ENCODE measurements at places on chromosomes 12 and 14.

DNA sequence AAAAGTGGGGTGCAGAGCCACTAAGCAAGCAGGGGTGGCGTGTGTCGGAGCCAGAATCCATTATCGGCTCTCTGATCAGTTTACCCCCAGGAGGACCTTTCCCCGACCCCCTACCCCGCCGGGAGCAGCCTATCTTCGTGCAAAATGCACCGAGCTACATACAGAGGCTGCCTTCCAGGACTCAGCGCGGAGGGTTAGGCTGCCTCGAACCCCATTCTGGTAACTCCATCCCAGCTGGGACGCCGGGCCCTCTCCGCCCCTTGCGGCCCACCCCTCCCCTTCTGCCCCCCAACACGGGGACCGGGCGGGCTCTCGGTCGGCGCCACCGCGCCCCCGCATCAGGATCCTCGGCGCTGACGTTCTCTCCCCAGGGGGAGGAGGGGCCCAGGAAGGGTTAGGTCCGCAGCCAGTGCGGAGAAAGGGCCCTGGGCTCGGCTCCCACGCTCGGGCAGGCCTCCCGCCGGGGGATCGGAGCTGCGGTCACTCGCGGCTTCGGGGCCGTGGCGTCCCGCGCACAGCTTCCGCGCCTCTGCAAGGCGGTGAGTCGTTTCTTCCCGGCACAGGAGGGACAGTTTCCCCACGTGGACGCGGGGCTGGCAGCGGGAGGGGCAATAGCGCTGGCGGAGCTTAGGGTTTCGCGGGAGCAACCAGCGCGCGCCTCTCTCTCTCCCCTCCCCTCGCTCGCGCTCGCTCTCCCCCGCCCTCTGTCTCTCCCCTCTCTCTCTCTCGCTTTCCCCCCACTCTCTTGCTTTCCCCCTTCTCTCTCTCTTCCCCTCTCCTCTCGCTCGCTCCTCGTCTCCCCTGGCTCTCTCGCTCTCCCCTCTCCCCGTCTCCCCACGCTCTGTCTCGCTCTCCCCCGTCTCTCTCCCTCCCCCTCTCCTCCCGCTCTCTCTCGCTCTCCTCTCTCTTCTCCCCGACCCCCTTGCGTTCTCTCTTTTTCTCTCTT is 12.5 kb upstream of the MAP3K9 start:
- peak; percentile 79 for DNase-seq

GRCh38 chr14:61470261-61470960 is 149.0 kb downstream of the PRKCH start:
- DNase-seq: peak; percentile 41

GRCh38 chr12:43692064-43692463 is 66.5 kb downstream of the PUS7L start:
- peak; percentile 34 for DNase-seq

- no peak for DNase-seq
Observed at GRCh38 chr12:6452944-6453630, 1.2 kb downstream of the TAPBPL start.

- DNase-seq: no peak
Observed at GRCh38 chr12:26416550-26416949, 221.2 kb downstream of the SSPN start.

GRCh38 chr12:111215881-111216280 is 153.0 kb downstream of the PHETA1 start:
- no peak for DNase-seq

DNA sequence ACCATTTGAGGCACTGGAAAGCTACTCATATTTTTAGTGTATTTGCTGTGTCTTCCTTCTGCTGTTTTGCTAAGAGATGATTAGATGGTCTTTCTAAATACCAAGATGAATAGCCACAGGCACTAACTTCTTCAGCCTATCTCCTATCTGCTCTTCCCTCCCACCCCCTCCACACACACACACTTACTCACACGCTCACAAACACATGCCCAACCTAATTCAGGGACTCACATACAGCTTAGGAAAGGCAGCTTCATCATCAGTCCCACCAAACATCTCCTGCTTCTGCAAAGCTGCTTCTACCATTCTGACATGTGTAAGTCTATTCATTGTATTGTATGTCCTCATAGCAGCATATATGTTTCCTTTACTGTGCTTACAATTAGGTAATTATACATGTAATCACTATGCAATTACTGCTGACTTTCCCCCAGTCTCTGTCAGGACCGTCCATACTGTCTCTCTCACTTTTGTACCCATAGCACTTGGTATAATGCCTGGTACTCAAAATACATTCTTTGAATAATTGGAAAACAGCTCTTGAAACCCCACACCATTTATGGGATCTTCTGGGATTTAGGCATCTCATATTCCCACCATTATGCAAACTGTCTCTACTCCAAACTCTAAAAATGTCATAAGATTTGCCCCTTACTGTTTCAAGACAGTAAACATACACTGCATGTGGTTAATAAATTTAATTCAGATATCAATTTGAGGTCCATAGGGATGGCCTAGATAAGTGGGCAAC is 83.3 kb upstream of the HIF1A start:
- no peak for DNase-seq

- no peak for DNase-seq
Observed at GRCh38 chr14:79852950-79853744, 358.2 kb downstream of the DIO2 start.

- DNase-seq: no peak
Observed at GRCh38 chr12:120684523-120684932, 2.4 kb upstream of the MLEC start.

- DNase-seq: no peak
Observed at GRCh38 chr12:6088921-6089747, 35.3 kb downstream of the VWF start.

DNA sequence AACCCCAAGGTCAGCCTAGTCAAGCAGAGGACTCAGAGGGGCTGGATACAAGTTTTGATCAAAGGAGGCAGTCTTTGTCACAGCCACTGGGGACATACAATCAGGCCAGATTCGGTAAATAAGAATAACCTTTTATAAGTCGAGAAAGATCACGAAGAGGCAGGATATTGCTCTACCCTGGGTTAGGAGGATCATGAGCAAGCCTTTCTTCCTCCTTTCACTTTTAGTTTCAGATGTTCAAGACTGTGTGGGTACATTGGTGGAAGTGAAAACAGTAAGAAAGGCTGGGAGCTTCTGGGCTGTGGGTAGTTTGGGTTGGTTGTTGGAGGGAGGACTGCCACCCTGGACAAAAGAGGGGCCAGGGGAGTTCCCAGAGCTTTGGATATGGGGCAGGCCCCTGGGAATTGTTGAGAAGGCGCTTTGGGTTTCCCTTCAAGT is 127.7 kb downstream of the SNAPC1 start:
- DNase-seq: no peak

- DNase-seq: no peak
Observed at GRCh38 chr12:87274594-87275245, 754.5 kb downstream of the C12orf50 start.

DNA sequence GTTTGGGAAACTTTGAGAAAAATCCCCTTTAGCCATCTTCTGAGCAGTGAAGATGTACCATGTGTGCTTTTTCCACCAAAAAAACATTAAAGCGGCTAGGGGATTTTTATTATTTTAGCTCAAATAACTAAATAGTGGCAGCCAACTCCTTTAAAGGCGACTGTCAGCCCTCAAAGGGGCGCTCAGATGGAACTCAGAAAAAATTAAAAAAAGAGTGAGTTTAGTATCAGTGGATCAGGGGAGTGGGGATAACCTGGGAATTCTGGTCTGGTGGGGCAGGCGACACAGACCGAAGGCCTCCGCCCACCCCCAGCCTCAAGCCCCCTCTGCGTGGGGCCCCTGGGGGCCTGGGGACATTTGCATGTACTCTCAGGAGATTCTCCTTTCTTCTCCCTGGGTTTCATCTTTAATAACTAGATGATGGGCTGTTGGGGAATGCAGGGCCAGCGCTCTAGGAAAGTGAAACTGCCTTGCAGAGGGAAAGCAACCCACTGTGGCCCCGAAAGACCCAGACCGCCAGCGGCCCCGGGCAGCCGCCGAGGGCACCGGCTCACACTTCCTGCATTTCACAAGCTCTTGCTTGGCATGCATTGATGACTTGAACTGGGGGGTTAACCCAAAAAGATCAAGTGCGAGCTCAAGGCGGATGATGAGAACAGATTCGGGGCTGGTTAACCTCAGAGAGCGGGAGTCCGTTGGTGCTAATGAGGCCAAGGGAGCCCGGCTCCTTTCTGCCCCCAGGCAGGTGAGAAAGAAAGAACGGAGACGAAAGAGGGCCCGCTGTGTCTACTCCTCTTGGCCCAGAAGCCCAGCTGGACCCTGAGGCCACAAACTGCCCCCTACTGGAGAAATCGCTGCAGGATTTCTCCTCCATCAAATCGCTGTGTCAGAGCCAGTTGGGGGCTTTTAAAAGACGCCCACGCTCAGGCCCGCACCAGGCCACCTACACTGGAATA is 7.3 kb upstream of the BATF start:
- peak; percentile 35 for DNase-seq

DNA sequence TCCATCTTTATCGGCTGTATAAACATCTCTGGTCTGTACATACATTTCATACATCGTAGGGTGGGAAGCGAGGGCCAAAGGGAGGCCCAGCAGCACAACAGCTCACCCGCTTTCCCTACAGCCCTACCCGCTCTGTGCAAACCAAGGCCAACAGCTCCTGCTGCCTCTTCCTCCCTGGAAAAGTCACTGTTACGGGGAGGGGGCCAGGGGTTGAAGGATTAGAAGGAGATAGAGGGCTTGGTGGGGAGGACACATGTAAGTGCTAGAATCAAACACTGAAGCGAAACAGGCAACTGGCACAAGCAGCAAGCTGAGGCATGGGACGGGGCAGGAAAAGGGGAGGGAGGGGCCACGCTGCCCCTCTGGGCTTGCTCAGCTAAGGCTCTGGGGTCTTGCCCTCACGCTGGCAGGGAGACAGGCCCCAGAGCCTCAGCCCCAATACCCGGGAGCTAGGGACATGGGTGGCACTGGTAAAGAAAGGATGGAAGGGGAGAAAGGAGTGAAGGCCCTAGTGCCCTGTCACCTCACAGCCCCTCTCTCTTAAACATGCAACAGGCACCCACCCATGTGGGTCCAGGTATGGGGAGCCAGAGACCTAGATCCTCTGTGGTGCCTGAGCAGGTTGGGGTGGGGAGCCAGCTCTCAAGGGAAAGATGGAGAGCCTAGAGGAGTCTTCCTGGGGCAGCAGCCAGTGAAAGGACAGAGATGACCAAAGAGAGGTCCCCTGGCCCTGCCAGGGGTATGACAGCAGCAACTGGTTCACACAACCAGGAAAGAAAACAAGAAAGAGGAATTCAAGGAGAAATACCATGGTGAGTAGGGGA is 14.4 kb downstream of the SPRYD3 start:
- no peak for DNase-seq

GRCh38 chr14:72909163-72909562 is 15.3 kb upstream of the DPF3 start:
- no peak for DNase-seq

DNA sequence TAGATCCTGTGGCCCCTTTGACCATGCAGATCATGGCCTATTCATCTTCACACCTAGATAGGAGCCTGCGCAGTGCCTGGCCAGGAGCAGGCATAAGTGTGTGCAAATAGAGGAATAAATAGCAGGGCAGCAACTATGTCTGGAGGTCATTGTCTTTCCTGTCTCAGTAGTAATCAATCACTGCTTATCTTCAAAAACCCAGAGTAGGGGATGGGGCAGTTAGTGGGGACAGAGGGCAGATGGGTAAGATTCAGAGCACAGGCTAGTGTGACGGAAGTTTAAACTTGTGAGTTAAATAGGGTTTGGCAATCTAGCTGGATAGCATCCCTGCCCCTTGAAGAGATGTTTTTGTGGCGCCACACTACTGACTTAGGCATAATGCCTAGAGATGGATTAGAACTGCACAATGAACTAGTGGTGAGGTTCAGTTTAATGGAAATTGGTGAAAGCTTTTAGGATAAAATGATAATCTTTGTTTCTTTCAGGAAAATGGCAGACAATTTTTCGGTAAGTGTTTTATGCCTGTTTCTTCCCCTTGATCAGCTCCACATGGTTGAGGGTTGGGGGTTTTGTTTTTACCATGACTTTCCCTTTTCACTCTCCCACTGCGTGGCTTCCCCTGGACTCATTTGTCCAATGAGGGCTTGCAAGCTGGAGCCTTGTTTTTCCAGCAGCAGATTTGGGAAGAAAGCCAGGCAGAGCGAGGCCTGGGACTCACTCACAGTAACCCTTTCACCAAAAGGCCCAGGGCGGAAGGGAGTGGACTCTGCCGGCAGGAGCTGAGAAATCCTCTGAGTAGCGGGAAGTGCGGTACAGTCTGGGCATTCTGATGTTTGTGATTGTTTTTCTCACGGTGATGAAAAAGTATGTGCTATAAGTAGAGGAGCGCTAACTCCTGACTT is 8.1 kb downstream of the LGALS3 start:
- peak; percentile 79 for DNase-seq

DNA sequence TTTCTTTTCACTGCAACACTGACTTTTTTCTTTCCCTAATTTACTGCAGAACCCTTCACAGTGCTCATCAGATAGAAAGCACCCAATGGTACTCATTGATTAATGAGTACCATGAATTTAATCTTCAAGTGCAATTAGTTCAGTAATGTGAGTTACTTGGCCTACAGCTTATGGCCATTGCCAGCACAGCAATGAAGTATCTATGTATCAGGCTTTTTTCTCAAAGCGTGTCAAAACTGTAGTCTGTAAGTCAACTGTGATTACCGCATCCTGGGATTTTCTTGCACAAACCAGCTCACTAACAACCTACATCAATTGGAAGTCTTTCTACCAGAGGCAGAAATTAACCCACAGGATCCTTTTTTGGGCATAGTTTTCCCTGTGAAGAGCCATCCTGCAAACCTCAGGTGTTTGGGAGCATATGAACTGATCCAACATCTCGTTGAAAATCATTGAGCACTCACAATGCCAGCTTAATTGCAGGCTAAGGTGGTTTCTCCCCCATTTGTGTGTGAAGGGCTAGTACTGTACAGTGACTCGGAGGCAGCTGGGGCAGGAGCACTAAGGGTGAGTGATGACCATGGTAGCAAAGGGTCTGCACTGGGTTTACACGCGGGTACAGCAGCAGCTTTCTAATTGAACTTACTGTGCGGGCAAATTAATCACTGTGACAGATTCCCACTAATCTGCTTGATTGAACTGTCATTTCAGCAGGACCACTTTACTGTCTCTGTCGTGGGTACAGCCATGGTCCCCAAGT is 619.3 kb downstream of the SNAPC1 start:
- no peak for DNase-seq

DNA sequence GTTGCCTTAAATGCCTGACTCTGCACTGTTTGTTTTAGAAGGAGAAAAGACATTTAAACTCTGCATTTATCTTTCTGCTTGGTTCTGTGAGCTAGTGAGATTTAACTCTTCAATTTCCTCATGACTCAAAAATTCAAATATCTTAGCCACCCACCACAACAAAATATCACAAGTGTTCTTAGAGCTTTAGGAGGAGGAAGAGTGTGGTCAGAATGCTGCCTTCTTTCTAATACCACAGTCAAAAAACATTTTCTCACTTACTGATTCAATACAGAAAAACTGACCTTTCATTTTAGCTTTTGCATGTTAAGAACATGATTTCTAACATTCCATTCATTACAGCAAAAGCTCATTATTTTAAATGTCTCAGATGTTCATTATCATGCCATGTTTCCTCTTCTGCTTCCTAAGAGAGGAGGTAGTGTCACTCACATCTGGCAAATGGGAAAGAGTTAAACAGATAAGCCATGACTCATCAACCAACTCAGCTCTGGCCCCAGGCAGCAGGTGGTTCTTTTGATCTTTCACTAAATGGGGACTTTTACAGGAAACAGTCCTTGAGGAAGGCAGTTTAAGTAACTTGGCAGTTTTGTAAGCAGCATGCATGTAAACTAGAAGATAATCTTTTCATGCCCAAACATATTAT is 56.4 kb upstream of the RNU6-8 start:
- DNase-seq: peak; percentile 33
